ENCODE measurements at places on chromosomes 16 and 17.
A peak's percentile ranks its signal among the peaks of the same experiment; 100 is the strongest.

DNA sequence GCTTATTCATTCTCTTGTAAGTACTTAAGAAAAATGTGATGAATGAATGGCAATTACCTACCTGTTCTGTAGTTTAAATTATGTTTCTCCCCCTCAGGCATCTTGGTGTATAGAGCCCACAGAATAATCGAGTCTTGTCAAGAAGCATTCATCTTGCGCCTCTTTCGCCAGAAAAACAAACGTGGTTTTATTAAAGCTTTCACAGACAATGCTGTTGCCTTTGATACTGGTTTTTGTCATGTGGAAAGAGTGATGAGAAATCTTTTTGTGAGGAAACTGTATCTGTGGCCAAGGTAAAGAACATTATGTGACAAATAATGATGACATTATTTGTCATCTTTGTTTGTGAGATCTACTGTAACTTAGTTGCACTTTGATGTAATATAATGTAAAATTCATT lies 6.5 kb downstream of the ERCC4 start:
- no peak for DNase-seq

DNA sequence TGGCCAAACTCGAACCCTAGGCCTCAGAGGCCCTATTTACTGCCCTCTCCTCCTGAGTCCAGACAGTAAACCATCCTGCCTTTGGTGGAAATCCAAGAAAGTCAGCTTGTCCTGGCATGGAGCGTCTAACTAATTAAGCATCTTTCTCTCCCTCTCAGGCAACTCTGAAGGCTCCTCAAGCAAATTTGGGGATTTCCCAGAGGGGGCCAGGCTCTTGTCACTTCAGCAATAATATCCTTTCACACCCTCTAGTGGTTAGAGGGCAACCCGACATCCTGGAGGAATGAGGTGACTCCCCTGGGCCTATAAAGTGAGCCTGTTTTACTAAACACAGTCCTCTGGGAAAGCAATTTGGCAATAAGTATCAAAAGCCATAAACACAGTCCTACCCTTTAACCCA lies 60.4 kb downstream of the NOG start:
- DNase-seq, result peak; percentile 29

DNA sequence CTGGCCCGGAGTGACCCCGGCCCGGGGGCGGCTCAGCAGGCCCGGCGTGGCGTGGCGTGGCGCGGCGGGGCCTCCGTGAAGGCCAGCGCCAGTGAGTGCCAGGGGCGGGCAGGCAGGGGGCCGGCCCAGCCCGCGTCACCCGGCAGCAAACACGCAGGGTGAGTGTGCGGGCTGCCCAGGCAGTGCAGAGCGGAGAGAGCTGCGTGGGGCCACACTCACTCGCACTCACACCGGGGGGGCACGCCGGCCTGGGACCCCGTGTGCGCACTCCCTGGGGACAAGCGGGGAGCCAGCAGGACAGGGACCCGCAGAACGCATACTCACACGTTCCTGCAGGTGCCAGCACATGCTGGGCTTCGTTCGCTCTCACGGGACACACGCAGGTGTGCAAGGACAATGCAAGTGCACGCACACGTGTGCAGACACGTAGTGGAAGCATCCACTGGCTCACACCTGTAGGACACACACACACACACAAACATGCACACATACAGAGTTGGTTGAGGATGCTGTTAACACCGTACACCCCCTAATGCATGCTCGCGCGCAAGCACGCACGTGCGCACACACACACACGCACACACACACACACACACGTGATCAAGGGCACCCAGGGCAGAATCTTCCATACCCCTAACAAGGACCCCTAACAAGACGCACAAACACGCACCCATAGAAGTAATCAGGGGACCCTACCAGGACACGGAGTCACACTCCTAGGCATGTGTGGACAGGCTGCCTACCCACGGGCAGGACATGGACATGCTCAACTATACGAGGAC lies 7.7 kb downstream of the USP6 start:
- DNase-seq, result no peak

DNA sequence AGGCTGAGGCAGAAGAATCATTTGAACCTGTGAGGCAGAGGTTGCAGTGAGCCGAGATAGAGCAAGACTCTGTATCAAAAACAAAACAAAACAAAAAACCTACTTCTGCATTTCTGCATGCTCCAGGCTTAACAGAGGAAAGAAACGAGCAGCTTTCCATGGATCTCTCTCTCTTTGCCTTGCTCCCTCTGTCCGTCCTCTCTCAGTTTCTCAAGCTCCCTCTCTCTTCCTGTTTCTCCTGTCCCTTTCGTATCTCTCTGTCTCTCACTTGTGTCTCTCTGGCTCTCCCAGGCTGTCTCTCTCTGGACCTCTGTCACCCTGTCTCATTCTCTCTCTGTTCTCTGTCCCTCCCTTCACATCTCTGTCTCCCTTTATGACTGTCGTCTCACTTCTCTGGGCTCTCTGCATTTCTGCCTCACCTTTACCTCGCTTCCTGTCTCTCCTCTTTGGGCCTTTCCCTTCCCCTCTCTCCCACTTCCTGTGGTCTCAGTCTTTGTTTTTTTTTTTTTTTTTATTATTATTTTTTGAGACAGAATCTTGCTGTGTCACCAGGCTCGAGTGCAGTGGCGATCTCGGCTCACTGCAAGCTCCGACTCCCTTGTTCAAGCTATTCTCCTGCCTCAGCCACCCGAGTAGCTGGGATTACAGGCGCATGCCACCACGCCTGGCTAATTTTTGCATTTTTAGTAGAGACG lies 4.1 kb upstream of the PITPNA start:
- DNase-seq, result no peak

DNA sequence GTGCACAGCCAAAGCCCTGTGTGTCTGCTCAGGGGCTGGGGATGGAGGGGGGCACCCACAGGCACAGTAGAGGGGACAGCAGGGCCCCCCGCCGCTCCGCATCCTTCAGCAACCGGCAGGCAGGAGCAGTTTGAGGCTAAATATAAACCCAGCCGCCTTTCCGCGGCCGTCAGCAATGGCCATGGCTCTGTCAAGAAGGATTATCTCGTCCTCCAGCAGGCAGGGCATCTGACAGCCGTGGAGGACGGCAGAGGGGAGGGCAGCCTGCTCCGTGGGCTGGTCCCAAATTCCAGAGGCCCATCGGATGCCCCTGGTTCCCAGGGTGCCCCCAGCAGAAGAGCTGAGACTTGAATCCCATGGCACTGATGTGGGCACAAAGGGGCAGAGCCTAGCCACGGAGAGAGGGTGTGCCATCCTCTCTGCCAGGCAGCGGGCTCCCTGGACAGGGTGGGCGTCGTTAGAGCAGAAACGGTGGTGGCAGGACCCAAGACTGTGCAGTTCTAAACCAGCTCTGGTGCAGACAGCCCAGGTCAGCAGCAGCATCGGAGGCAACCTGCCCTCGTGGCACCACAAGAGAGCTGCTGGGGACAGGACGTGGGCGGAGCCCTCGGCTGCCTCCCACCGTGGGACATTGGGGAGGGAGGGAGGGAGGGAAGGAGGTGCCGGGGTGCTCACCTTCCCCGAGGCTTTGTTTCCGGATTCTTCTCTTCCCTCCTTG lies 198.8 kb upstream of the CIBAR2 start:
- no peak for DNase-seq

DNA sequence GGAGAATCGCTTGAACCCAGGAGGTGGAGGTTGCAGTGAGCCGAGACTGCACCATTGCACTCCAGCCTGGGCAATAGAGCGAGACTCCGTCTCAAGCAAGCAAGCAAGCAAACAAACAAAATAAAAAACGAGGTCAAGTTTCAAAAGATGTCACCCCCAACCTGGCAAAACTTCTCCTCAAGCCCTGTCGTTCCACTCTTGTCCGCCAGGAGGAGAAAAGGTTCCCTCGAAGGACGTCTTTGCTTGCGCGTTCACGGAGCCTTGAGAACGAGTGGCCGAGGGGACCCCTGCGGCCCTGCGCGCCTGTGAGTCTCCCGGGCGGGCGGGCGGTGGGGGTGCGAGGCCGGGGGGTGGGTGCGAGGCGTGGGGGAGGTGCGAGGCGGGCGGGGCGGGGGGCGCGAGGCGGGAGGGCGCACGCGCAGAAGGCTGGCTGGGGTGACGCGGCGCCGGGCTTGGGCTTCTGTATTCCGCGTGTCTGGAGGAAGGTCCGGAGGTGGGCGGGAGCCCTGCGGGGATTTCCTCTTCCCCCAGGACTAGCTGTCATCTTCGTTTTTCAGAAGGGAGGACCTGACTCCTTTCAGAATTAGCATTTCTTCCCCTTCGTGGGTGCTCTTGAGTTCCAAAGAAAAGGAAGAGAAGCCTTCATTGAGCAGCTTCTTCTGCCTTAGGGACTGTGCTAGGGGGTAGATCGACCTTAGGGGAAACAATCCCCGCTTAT lies 3.7 kb downstream of the SLC52A1 start:
- peak; percentile 88 for DNase-seq

- DNase-seq, result no peak
Observed at GRCh38 chr17:44601539-44601938, 44.3 kb downstream of the FZD2 start.

DNA sequence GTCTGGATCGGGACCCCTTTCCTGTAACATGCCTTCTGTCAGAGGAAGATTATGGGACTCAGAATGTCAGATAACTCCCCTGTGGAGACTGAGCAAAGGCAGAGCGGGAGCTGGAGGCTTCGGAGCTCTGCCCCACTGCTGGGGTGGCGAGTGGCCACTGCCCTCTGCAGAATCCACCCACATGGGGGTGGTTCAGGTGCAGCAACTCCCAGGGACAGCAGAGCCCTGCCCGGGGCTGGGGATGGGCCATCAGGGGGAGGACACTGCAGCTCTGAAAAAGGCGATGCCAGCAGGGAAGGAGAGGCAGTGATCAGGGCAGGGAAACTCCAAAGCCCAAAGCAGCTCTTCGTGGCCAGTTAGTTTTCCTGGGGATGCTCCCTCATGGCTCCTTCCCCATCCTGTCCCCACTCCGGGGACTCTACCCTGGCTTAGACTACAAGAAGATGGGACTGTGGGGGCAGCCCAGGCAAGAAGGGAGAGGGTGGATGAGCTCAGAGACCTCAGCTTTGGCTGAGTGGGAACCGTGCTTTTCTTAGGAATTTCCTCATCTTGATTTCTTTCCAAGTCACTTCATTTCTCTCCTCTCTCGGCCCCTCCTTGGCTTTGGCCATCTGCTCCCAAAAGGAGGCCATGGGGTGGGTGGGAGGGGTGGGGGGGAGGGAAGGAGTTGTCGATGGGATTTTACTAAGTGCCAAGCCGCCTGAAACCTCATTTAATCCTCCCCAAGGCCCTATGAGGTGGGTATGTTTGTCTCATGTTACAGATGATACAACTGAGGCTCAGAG lies 4.0 kb downstream of the CA4 start:
- no peak for DNase-seq

DNA sequence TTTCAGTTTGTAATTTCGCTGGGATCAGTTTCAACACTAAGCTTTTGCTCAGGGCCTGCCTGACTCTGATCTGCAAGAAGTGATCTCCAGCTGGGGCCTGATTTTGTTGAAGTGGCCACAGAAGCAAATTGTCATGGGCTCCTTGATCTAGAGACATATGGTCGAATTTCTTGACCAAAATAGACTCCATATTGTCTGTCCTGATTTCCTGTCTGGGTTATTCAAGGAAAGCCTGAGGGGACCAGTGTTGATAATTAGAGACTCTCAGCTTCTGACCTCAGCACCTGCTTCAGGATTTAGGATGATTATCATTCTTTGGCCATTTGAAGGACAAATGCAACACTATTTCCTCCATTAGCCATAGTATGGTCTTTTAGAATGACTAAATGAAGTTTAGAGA lies 48.9 kb upstream of the MSI2 start:
- DNase-seq, result no peak

DNA sequence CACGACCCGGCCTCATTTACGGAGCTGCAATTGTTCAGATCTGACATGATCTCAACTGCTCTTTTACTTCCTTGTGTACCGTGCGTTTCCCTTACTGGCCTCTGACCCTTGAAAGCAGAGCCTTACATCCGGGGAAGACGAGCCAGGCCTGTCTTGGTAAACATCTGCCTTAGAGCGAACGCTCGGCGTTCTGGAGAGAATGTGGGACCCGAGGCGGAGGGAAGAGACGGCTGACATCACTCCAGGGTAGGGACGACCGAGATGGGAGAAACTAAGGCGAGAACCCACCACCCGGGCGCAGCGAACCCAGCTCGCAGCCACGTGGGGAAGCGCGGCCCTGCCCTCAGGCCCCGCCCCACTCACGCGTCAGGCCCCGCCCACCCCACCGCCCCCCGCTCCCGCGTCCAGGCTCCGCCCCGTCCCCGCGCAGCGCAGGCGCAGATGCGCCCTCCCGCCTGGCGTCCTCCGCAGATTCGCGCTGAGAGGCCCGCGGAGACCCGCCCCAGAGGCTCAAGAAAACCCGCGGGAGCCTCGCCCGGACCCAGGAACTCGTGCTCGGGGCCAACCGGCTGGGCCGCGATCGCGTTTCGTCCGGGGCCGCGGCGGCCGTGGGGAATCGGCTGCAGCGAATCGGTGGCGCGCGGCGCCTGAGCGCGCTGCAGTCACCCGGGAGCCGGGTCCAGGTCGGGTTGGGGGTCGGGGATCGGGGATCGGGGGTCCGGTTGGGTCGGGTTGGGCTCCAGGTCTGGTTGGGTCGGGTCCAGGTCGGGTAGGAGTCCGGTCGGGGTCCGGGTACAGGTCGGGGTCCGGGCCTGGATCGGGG lies at the start of gene TELO2:
Gene TELO2 (plus strand): TSS at position 438 of the 823 bp plus-strand sequence. CDS start 922 bp downstream, outside the sequence.
- peak; percentile 97 for DNase-seq

GRCh38 chr16:85126394-85126704 lies 14.1 kb upstream of the CIBAR2 start:
- DNase-seq, result no peak

- DNase-seq, result no peak
Observed at GRCh38 chr16:84759061-84759460, 59.3 kb downstream of the USP10 start.

- peak; percentile 59 for DNase-seq
Observed at GRCh38 chr17:7308625-7309433, 1.4 kb downstream of the EIF5A start.

- no peak for DNase-seq
Observed at GRCh38 chr17:81170727-81171494, 4.9 kb upstream of the AATK start.

GRCh38 chr17:15999974-16000827 lies 577 bp downstream of the TTC19 start:
- no peak for DNase-seq

DNA sequence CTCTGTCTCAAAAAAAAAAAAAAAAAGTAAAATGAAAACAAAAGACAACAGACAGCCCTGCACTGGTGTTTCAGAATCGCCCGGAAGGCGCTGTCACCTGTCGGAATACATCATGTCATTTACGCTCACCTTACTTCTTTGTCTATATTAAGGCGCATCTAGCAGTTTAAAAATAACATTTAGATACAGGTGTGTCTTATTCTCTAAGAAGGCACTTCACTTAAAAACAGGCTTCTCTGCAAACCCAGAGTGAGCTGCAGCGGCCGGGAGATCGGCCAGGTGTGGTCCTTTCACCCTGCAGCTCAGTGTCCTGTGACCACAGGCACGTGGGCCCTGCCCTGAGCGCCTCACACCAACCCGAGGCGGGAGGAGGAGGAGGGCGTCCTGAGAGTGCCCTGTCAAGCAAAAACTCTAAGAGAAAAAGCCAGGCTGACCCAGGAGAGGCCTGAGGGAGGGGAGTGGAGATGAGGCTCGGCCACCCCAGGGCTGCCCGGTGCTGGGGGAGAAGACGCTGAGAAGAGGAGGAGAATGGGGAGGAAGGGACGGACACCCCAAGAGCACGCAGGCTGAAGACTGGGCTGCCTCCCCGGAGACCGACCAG lies 3.3 kb upstream of the LMF1 start:
- DNase-seq, result no peak

GRCh38 chr17:57714665-57715180 lies 30.4 kb downstream of the CCDC182 start:
- no peak for DNase-seq

Measured in GM19239 (cell line).